ENCODE measurements at places on chromosomes 6 and 20.
A peak's percentile ranks its signal among the peaks of the same experiment; 100 is the strongest.

- no peak for DNase-seq
Observed at GRCh38 chr6:95959261-95959660, 56.5 kb upstream of the FUT9 start.

DNA sequence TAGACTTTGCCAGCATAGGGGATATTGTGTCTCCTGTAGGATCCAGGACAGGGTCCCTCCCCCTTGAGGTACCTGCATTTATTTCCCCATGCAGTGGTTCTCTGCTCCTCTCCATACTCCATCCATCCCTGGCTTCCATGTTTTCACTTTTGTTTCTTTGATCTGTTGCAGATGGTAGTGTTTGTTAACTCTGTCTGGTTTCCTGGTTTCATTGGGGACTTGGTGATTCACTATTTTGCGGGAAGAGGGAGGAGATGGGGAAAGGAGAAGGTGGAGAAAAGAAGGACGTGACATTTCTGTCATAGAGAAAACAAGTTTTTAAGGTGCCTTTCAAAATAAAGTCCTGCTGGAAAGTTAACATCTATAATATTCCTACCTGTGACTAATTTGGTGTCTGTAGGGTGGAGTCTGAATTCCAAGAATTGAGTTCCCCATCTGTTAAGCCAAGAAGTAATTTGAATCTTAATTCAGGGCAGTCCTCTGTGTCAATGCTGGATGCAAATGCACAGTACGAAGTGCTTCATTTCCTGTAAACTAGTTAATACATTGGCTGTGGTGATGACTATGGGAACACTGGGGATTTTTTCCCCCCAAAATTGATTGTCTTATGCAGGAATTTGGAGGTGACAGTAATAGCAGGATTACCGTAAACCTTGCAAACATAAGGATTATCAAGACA, 6.9 kb upstream of the RNF144B start:
- DNase-seq, result no peak

GRCh38 chr6:54194067-54194466, 82.8 kb downstream of the MLIP start:
- DNase-seq, result no peak

- DNase-seq, result no peak
Observed at GRCh38 chr6:170286246-170286933, 4.5 kb downstream of the DLL1 start.

- no peak for DNase-seq
Observed at GRCh38 chr20:36473164-36473563, 68.2 kb upstream of the MYL9 start.

- DNase-seq, result no peak
Observed at GRCh38 chr6:118859517-118860064, 34.4 kb upstream of the ASF1A start.

- peak; percentile 55 for DNase-seq
Observed at GRCh38 chr6:26251354-26252076, 113.5 kb upstream of the BTN3A2 start.

DNA sequence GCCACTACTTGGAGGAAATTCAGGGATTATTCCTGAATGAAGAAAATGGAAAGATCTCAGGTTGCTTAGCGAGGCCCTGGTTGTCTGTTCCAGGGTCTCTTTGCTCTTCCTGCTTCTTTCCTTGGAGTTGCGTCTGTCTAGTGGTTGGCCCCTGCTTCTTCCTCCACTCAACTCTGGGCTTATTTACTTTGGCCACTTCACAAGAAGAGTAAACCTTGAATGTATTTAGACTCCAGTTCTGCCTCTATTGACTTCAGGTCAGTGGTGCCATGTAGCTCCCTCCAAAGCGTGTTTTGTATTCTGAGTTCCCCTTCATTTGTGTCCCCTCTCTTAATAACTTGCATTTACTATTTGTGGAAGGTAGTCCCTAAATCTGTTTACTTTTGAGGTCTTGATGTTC, 456.5 kb downstream of the UTRN start:
- no peak for DNase-seq

GRCh38 chr6:49522710-49523593, 23.2 kb downstream of the GLYATL3 start:
- DNase-seq, result no peak

- DNase-seq, result no peak
Observed at GRCh38 chr6:169215201-169215681, 38.4 kb downstream of the THBS2 start.

- DNase-seq, result no peak
Observed at GRCh38 chr6:7617801-7618764, 28.1 kb downstream of the SNRNP48 start.

GRCh38 chr20:1108437-1108920, 9.9 kb upstream of the PSMF1 start:
- DNase-seq, result peak; percentile 49

DNA sequence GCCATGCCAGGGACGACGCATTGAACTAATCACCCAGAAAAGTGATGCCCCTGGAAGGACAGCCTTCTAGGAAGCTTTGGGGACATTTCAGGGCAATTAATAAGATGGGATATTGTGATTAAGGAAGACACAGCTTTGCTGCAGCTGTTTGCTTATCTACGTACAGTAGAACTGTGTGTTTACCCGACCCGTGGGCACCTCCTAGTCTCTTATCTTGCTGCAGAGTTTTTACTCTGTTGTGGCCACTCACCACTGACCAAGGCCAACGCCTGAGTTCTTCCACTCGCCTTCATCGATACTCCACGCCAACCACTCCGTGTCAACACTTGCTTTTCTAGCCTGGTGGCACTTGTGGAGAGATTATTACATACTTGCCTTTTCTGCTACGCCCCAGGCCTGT, 105.9 kb upstream of the MLN start:
- DNase-seq, result no peak

DNA sequence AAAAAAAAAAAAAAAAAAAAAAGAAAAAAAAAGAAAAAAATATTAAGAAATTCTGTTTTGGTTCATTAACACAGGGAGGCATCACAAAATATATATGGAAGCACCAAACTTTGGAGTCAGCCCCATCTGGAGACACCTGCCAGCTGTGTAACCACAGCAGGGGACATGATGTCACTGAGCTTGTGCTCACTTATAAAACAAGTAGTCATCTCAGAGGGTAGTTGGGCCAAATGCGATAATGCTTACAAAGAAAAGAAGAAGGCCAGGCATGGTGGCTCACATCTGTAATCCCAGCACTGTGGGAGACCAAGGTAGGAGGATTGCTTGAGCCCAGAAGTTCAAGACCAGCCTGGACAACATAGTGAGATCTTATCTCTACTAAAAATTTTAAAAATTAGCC, 1.1 kb upstream of the BNIP5 start:
- DNase-seq, result no peak

DNA sequence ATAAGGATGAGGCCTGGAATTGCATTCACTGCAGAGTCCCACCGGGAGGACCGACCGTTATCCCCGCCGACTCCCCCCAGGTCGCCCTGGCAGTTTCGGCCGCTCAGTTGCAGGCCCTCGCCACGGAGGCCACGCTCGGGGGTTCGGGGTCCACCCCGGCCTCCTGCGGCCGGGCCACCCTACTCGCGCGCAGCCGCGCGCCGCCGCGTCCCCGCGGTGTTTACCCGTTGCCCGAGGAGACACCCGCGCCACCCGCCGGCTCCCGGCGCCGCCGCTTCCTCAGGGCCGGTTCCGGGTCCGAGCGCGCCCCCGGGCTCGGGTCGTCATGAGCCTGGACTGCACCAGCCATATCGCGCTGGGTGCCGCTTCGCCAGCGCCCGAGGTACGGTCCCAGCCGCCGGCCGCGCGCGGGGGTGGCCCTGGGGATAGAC, at the start of gene CCDC170:
Gene CCDC170 (plus strand): TSS at position 214 of the 431 bp plus-strand sequence. CDS start 112 bp downstream, at position 326.
- DNase-seq, result peak; percentile 15

DNA sequence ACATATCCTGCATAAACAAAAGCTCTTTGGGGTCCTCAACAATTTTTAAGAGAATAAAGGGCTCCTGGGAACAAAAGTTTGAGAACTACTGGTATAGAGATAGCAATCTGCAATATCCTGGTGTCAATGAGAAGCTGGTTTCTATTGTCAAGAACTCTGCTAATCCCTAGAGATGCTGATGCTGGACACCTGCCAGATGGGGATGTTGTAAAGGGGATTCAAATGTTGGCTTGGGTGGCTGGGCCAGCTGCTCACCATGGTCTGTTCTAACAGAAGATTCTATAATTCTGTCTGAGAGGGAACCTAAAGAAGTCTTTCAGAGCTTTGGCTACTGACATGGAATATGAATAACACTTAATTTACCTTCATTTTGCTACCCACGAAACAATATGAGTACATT, 137.8 kb downstream of the BTBD9 start:
- DNase-seq, result no peak

- DNase-seq, result peak; percentile 33
Observed at GRCh38 chr20:60062431-60063047, 104.3 kb downstream of the CDH26 start.

DNA sequence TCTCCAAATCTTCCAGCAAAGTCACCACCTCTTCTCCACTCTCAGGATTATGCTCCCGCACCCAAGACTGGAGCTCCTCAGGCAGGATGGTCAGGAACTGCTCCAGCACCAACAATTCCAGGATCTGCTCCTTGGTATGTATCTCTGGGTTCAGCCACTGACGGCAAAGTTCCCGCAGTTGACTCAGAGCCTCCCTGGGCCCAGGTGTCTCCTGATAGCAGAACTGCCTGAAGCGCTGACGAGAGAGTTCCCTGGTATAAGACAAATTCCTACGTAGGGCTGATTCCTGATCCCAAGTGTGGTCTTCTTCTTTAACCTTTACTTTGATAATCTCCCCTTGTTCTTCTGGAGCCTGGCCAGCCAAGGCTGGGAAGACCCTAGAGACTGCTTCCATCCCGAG, 60.6 kb downstream of the GPX5 start:
- no peak for DNase-seq

GRCh38 chr6:98686008-98686601, 148.3 kb upstream of the POU3F2 start:
- no peak for DNase-seq

GRCh38 chr6:50952092-50952907, 133.6 kb downstream of the TFAP2B start:
- no peak for DNase-seq

DNA sequence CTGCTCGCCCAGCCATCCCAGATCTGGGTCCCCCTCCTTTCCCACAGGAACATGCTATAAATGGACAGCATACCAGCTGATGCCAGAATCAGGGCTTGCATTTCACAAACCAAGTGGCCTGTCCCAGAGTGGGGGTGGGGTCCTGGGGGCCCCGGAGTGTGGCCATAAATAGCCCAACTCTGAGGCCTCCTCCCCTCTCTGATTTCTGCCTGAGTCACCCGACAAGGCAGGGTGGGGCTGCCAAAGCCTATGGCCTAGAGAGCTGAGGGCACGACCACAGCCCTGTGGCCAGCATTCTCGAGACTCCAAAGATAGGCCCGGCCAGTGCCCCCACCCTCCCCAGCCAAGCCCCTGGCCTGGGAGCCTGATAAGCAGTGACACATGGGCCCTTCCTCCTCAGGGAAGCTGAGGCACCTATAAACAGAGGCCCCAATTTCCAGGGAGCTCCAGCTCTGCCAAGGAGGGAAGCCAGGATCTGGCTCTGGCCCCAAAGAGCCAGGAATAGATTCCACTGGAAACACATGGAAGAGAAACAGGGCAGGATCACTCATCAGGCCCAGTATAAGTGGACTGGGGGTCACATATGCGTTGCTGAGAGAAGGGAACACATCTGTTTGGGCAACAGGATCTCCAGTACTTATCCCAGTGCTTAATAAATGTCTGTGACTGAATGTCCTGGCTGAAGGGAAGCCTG, 20.3 kb downstream of the SNTA1 start:
- no peak for DNase-seq

DNA sequence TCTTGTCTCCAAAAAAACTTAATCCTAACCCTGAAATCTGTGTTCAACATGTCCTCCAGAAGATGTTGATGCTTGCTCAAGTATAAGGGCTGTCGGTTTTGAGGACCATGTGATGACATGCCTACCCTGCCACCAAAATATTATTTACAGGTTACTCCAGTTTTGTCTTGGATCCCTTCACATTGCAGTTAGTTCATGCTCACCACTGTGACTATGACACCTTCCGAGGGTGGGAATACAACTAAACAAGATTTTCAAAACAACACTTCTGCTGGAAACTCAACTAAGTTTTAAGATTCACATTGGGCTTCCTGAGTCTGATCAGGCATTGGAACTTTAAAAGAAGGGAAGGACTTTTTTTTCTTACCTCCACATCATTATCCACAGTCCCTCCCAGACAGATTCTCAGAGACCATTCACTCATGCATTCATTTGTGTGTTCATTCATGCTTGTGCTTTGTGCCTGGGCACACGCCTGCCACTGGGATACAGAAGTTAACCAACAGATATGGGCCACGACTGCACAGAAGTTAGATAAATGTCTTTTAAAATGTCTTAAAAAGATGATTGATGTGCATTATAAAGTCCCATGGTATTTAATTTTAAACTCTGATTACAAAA, 118.7 kb upstream of the GJE1 start:
- DNase-seq, result no peak

- DNase-seq, result no peak
Observed at GRCh38 chr6:30013291-30013922, 47.7 kb upstream of the POLR1H start.

DNA sequence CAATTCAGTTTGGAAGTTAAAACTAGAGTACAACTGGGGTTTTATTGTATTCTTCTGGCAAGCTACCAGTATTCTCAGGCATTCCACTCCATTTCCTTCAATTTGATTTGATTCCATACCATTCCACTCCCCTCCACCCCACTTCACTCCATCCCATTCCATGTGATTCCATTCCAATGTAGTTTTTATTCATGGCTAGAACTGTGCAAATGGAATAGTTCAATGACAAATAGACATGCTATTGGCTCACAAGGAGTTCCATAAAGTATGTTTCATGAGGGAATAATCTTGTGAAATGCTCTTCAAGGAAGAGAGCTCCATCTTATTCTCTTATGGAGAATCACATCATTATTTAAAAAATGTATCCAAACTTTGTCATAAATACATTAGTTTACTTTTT, 285.0 kb upstream of the BMP2 start:
- no peak for DNase-seq

DNA sequence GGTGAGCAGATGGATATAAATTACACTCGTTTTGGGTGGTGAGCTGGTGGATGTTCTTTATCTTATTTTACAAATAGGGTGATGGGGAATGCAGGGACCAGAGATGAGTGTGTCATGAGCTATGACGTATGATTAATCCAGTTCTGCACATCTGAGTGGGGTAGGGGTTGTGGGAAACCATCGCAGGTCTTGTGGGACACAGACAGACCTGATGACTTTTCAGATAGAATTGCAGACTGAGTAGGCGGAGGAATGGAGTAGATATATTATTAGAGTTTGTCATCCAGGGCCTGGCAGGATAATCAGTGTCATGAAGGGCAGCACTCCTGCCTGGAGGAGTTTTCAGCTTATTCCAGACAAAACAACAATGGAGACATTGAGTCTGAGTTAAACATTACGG, 12.9 kb upstream of the DSP start:
- no peak for DNase-seq

Measured in cerebellum (tissue), 4 donors.